ENCODE measurements at places on chromosomes 11 and 22.

DNA sequence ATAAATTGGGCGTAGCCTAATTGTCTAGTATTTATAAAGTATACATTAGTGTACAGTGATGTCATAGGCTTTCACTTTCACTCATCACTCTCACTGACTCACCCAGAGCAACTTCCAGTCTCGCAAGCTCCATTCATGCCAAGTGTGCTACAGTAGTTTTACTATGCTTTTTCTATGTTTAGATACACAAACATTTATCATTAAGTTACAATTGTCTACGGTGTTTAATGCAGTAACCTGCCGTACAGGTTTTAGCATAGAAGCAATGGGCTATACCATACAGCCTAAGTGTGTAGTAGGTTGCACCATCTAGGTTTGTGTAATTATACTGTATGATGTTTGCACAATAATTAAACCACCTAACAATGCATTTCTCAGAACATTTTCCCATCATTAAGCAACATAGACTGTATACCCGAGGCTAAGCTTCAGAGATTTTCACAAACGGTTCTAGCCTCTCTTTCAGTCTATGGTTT lies 17.5 kb downstream of the OR9G1 start:
- DNase-seq = no peak

DNA sequence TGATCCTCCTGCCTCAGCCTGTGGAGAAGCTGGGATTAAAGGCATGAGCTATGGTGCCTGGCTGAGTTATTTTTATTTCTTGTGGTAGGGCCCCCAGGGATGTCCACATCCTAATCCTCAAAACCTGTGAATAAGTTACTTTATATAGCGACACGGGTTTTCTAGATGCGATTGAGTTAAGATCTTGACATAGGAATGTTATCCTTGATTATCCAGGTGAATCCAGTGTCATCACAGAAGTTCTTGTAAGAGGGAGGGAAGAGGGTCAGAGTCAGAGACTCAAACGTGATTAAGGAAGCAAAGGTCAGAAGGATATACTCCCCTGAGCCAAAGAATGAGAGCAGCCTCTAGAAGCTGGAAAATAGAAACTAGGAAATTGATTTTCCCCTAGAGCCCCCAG lies 117.8 kb downstream of the INSC start:
- DNase-seq = no peak

GRCh38 chr11:112249871-112250610 lies 10.6 kb downstream of the PLET1 start:
- DNase-seq = no peak

DNA sequence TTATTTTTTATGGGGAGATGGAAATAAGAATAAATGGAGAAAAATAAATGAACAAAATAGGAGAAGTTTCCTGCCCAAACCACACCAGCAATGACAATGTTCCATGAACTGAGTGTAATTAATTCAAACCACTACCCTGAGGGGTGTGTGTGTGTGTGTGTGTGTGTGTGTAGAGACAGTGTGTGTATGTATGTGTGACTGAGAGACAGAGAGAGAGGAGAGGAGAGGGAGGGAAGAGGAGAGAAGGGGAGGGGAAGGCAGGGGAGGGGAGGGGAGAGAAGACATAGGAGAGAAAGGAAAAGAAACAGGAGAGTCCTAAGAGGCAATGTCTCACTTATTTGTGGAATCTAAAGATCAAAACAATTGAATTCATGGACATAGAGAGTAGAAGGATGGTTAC lies 65.0 kb upstream of the POU2AF1 start:
- DNase-seq = no peak

GRCh38 chr11:34425867-34426266 lies 12.9 kb upstream of the CAT start:
- no peak for DNase-seq

DNA sequence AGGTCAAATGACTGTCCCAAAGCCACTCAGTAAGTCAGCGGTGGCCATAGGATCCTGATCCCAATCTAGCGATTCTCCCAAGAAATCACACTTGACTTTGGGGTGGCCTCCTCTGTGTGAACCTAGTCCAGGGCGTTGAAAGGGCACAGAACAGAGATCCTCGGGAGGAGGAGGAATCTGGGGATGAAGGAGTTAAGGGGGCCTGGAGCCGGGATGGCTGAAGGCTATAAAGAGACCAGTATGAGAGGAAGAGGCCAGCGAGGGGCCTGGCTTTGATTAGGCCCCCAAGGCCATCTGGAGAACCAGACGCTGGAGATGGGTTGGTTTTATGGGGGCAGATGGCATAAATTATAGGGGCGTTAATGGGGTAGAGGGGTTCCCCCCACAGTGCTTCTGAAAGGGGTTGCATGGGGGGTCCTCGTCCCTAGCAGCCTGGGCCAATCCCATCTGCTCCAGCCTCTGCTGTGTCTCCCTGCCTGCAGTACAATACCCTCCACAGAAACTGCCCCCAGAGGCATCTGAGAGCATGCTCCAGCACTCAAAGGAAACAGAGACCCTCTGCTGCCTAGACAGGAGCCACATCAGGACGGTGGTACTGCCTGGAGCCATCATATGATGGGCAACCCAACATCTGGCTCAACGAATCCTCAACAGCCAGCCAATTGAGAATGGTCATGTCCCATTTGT lies 35.2 kb upstream of the TRIM29 start:
- DNase-seq = no peak

All from fibroblast of skin of scalp (primary cell).